Osteocyte (in vitro differentiated cells): ENCODE measurements at places on chromosomes 5 and 9.
A peak's percentile ranks its signal among the peaks of the same experiment; 100 is the strongest.

DNA sequence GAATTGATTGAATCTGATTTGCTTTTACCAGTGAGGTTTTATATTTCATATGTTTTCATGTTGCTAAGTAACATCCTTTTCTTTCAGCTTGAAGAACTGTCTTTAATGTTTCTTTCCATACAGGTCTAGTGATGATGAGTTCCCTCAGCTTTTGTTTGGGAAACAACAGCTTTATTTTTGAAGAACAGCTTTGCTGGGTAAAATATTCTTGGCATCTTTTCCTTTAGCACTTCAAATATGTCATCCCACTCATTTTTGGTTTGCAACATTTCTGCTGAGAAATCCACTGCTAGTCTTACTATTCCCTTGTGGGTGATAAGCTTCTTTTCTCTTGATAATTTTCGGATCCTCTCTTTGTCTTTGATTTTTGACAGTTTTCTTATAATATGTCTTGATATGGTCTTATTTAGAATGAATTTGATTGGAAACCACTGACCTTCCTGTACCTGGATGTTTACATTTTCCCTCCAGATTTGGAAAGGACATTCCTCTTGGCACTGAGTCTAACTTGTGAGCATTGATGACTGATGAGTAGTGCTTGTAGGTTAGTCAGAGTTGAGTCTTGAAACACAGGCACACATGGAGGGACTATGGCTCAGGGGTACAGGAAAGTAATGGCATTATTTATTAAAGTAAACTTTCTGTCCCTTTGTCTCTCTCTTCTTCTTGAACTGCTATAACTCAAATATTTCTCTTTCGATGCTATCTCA, 220.3 kb downstream of the SPATA31D1 start:
- DNase-seq, result no peak

DNA sequence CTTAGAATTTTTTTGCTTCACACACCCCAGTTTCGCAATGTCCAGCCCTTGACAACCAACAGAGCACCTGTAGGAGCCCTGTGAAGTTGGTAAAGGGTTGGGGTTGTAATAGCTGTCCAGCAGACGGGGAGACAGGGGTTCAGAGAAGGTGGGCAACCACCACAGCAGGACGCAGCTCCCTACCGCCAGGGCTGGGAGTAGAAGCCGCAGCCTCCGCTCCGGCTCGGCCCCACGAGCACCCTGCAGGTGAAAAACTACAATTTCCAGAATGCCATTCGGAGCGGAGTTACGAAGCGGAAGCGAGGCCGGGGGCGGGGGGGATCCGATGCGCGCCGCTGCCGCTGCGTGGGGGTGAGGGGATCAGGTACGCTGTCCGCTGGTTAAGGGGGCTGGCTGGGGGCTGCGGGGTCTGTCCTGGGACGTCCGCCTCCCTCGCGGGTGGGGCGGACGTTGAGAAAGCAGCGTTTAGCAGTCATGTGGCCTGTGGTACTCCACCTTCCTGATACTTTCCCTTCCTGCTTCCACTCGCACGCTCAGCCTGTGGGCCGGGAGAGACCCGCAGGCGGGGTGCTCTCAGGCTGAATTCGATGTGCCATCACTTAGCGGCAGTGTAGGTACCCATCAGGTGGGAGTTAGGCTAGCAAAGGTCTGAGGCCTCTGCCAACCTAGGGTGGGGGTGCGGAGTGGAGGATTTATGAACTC, at the start of gene TRMT10B:
TRMT10B (plus strand) TSS at position 317 of the 702 bp plus-strand sequence. CDS start 8,127 bp downstream, outside the sequence.
- DNase-seq, result peak; percentile 89

DNA sequence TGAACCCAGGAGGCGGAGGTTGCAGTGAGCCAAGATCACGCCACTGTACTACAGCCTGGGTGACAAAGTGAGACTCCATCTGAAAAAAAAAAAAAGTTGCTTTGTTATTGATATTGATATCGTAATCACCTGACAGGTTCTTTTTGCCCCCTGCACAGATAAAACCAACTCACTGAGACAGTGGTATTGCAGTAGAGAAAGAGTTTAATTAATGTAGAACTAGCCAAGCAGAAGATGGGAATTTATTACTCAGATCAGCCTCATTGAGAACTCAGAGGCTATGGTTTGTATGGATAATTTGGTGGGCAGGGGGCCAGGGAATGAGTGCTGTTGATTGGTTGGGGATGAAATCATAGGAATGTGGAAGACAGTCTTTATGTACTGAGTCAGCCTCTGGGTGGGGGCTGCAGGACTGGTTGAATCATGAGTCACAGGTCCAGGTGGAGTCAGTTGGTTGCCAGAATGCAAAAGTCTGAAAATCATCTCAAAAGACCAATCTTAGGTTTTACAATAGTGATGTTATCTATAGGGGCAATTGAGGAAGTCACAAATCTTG, 35.8 kb upstream of the MEGF10 start:
- no peak for DNase-seq

DNA sequence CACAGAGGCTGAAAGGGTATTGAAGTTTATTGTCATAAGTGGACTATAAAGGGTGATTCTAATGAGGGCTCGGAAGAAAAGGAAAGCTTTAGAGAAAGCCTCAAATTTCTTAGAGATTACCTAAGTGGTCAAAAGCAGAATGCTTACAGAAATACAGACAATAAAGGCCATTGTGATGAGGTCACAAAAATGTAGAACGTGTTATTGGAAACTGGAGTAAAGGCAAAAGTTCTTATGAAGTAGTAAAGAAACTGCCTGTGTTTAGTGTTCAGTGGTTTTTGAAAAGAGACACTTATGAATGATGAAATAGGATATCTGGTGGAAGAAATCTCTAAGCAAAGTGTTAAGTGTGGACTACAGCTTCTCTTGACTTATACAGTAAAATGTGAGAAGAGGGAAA, 726.9 kb downstream of the DNAH5 start:
- no peak for DNase-seq

DNA sequence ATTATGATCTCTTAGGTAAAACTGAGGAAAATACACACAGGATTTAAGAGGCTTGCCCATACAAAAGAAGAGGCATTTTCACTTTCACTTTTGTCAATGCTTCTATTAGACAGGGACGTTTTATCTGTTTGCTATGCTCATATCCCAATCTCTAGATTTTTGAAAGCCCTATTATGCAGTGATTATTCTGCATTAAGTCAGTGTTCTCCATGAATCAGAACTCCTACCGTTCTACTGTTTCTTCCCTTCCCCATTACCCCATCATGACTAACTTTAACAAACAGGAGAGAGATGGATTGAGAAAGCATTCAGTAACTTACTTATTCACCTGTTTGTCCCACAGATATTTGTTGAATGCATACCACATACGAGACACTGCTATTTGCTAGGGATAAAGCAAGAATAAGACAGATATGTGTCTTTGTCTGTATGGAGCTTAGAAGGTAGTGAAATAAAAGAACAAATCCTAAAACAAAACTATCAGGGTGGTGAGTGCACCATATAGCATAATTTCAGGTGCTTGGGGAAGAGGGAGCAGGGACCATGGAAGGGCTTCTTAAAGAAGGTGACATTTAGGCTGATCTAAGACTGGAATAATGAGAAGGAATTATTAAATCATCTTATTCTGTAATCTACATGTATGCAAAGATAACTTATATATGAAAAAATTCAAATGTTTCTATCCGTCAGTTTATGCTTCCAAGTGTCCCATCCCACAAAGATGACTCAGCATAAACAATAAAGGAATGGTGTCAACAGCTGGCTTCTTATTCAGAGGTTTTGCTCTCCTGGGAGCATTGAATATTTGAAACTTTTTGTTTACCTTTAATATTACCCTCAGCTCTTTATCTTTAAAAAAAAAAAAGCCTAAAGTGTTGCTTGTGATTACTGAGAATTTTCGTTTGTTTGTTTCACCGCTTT, 328.1 kb downstream of the HINT1 start:
- no peak for DNase-seq

DNA sequence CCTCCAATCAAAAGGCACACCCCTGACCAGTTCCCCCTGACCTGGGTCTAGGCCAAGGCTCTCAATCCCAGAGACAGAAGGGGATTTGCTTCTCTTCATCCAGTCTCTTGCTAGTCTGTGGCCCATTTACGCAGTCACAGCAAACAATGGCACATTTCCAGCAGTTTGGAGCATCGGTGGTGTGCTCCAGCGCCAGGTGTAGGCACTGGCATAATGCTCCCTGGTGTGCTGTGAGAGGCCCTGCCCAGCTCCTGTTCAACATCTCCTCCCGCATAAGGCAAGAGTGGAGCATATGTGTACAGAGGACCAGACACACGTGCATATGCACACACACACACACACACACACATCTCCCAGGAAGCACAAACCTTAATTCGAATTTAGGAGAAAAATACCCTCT, 79.5 kb upstream of the ERCC6L2 start:
- no peak for DNase-seq
